Upper lobe of right lung (tissue), 1 donor: ENCODE measurements at places on chromosomes 2 and 18. TPM values are rescaled to one million over a fixed set of nuclear protein-coding genes. Genes with fewer than 3 reads are reported as not detected.

GRCh38 chr18:25298853-25299274 lies 53.1 kb downstream of the ZNF521 start:
- DNase-seq = no peak

- DNase-seq = peak; percentile 65
Measured at GRCh38 chr2:100820523-100821254, 750 bp downstream of the NPAS2 start.

PIGN gene
- 25.2 TPM for total RNA-seq

CABYR gene
- 1.1 TPM for total RNA-seq

- no peak for DNase-seq
Measured at GRCh38 chr18:36066686-36067054, 689 bp downstream of the RPRD1A start.

DNA sequence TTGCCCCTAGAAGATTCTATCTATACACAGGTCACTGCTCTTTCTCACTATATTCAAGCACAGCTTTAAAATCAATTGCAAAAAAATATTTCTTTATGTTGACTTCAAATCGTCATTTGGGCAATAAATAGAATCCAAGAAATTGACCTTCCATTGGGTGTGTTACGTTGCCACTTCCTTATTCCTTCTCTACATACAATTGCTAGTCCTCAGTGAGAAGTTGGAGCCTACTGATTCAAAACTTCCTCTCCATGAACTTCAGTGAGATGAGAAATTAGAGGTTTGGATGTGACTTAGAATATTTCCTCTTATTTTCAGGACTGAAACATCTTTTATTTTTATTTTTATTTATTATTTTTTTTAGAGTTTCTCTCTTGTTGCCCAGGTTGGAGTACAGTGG lies 40.3 kb downstream of the PMAIP1 start:
- DNase-seq = no peak

- DNase-seq = peak; percentile 65
Measured at GRCh38 chr2:132668987-132669907, 758 bp downstream of the LYPD1 start.

GRCh38 chr18:79784965-79785770 lies 12.6 kb upstream of the KCNG2 start:
- DNase-seq = peak; percentile 46

ABHD1 gene
- 0.35 TPM for total RNA-seq

GRCh38 chr2:215843579-215843978 lies 169.8 kb downstream of the MREG start:
- DNase-seq = no peak

GRCh38 chr18:10477863-10478260 lies 23.4 kb downstream of the APCDD1 start:
- no peak for DNase-seq

DNA sequence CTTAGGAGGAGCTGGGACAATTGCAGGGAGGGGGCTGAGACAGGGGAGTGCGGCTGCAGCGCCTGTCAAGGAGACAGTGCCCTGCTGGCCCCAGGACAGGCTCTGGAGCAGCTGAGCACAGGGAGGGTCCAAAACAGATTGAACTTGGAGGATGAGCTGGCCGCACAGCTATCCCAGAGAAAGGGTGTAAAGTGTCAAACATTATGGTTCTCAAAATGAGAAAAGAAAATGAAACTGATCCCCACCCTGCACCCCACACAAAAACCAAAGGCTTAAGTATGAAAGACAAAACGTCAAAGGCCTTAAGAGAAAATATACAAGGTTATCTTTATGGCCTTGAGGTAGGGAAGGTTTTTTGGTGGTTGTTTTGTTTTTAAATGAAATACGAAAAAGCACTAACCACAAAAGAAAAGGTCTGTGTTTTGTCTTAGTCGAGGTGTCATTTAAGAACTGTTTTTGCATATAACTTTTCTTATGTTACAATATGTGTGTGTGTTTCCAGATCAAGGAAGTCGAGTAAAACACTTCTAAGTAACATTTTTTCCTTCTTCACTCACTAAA lies 111.8 kb downstream of the HDAC4 start:
- peak; percentile 26 for DNase-seq

SIX3 gene
- total RNA-seq = not detected

- no peak for DNase-seq
Measured at GRCh38 chr2:200367155-200367554, 60.7 kb downstream of the SPATS2L start.

CHST9 gene
- 0.03 TPM for total RNA-seq

RESP18 gene
- not detected for total RNA-seq

DNA sequence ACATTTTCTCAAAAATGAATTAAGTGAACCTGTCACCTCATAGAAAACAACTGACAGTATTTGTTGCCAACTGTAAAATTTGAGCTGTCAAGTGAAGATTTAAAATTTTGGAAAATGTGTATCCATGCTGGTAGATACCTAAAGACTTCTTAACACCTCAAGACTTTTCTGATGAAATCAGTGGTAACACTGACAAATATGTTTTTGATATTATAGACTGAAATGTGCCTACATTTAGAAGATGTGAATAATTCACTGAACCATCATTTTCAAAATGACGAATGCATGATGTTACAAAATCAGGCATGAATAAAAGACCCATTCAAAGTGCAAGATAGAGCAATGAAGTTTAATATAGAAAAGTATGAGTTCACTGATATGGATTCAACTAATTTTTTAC lies 51.5 kb upstream of the ASPRV1 start:
- DNase-seq = no peak

STPG4 gene
- not detected for total RNA-seq

- no peak for DNase-seq
Measured at GRCh38 chr2:219197388-219197787, 9.2 kb upstream of the ZFAND2B start.

NT5DC4 gene
- not detected for total RNA-seq

TUBA3D gene
- not detected for total RNA-seq

GRCh38 chr2:48233005-48233404 lies 296.9 kb upstream of the STON1 start:
- DNase-seq = no peak
